ENCODE measurements at places on chromosomes 5 and 9.
A peak's percentile ranks its signal among the peaks of the same experiment; 100 is the strongest.

- no peak for DNase-seq
Observed at GRCh38 chr5:37664551-37664950, 175.3 kb downstream of the GDNF start.

- DNase-seq, result no peak
Observed at GRCh38 chr9:38276771-38277439, 115.6 kb upstream of the ALDH1B1 start.

- DNase-seq, result no peak
Observed at GRCh38 chr5:102547141-102548035, 48.6 kb upstream of the SLCO6A1 start.

GRCh38 chr5:169369130-169369529, 68.2 kb upstream of the SLIT3 start:
- no peak for DNase-seq

GRCh38 chr5:20956134-20956533, 968.1 kb upstream of the CDH18 start:
- no peak for DNase-seq

DNA sequence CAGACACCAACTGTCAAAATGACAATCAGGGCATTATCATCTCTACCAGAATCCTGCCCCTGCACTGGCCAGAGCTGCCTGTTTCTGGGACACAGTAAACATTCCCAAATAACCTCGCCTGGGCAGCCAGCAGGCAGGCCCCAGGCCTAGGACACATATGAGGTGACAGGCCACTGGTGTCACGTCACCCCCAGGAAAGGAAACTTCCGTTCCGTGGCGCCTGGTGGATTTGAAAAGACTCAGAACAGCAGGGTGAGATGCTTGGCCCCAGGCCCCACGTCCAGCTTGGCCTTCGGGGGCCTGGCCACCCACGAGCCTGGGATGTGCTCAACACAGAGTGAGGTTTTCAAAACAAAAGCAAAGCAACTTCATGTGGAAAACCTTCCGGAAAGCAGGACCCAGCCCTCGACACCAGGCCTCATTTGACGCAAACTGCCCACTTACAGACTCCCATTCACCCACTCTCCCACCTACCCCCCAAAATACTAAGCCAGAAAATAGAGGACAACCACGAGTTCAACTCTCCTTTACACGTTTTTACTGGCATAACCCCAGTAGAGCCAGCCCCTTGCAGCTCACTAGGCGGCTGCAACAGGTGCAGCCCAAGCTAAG, 1.2 kb downstream of the SEMA4D start:
- peak; percentile 46 for DNase-seq
